Fibroblast of skin of right quadriceps (primary cell): ENCODE measurements at places on chromosomes 1 and 21.

GRCh38 chr1:156498432-156499193 lies 2.0 kb downstream of the MEF2D start:
- peak; percentile 39 for DNase-seq

- DNase-seq, result peak; percentile 68
Observed at GRCh38 chr1:228647523-228648444, 87.5 kb upstream of the RHOU start.

GRCh38 chr1:65469889-65470340 lies 49.4 kb downstream of the LEPR start:
- peak; percentile 70 for DNase-seq

DNA sequence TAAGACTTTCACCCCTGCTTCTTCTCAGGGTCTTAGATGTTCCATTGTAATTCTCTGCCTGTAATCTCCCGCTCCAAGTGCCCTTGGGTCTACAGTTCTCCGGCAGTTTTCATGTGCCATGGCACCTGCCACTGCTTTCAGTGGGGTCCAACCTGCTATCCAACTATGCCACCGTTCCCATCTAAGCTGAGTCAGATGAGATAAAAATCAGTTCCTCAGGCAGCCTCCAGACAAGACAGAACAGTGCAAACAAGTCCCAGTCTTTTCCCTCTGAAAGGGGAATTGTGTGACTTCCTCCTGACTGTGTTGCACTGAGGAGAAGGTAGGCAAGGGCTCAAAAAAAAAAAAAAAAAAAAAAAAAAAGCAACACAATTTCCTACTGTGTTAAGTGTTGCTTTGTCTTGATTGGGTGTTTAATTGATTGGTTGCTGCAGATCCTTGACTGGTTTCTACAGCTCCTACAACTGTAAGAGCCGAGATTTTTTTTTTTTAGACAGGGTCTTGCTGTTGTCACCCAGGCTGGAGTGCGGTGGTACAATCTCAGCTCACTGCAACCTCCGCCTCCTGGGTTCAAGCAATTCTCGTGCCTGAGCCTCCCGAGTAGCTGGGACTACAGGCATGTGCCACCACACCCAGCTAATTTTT lies 50.7 kb downstream of the EBNA1BP2 start:
- no peak for DNase-seq

DNA sequence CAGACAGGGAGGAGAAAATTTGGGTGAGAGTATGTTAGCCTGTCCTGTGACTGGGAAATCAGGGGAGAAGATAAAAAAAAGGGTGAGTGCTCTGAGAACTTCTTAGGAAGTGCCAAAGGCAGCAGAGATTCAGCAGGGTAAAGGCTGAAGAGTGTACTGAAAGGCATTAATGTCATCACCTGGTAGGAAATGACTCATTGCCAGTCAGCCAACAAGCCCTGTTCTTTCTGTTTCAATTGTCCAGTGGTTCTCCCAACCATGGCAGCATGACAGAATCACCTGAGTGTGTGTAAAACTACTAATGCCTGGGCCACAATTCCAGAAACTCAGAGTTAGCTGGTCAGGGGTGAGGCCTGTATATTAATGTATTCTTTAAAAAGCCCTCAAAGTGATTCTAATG lies 83.5 kb downstream of the INTS7 start:
- peak; percentile 22 for DNase-seq

- DNase-seq, result no peak
Observed at GRCh38 chr1:66475940-66476339, 58.0 kb upstream of the SGIP1 start.

DNA sequence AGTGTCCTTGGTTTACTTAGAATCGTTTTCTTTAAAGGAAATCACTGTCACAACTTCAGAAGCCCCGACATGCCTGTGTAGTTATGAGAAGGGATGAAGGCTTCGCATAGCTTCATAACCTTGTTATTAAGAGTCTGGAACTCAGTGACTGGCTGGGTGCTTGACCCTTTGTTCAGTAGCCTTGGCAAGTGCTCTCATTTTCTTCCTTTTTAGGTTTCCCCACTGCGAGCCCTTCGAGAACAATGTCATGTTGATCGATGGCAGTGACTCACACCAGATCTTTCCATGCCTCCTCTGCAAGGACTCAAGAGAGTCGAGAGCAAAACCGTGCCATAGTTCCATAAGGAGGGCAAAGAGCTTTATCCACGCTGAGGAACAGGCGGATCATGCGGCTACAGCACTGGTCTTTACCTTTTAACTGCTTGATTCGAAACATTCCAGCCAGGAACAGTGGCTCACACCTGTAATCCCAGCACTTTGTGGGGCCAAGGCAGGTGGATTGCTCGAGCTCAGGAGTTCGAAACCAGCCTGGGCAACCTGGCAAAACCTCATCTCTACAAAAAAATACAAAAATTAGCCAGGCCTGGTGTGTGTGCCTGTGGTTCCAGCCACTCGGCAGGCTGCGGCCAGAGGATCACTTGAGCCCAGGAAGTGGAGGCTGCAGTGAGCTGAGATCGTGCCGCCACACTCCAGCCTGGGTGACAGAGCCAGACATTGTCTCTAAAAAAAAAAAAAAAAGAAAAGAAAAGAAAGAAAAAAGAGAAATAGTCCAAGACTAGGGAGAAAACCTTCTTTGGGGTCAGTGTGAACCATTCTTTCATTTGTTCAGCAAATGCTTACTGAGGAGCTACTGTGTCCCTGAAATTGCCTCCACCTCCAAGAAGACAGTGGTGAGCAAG lies 95.4 kb upstream of the ERRFI1 start:
- peak; percentile 52 for DNase-seq

DNA sequence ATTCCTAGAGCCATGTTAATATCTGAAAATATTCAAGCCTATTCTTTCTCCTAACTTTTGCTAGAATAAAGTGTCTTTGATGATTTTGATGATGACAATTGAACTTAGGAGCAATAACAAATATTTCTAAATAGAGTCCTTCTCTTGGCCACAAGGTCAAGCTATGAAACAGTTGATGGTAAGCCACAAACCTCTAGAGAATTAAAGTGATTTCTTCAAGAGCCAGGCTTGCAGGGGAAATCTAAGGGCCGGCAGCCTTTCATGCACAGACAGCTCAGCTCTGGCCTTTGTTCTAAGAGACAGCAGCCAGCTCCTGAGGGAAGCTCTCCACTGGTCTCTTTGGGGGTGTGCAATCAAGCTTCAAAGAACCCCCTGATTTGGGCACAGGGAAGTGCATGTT lies 59.0 kb downstream of the SUSD4 start:
- DNase-seq, result peak; percentile 5

DNA sequence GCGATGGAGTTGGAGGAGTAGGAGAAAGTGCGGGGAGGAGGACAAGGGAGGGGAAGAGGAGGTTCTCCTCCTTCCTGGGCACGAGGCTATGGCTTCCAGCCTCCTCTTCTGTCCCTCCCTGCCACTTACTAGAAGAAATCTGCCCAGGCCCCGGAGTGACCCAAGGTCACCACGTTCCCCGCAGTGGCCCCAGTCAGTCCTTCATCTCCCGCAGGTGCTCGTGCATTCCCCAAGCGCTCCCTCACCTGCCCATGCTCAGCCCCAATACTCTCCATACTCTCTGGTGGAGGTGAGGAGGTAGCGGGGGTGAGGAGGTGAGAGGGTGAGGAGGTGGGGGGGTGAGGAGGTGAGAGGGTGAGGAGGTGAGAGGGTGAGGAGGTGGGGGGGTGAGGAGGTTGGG lies 85.4 kb downstream of the CCDC185 start:
- DNase-seq, result no peak

DNA sequence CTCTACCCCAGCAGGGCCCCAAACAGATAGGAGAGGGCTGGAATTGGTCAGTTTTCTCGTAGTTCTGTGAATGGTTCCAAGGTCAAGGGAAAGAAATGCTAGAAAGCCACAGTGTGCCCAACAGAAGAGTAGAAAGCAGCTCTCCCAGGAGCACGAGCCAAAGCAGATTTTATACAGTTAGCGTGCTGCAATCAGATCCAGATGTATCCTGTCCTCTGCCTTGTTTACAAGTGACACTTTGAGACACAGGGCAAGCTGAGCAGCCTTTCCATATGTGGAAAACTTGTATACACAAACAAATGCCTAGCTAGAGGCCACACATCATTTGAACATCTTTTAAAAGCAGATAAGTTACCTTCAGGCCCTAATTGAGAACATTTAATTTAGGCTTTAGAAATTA lies 6.5 kb downstream of the VAMP3 start:
- no peak for DNase-seq

DNA sequence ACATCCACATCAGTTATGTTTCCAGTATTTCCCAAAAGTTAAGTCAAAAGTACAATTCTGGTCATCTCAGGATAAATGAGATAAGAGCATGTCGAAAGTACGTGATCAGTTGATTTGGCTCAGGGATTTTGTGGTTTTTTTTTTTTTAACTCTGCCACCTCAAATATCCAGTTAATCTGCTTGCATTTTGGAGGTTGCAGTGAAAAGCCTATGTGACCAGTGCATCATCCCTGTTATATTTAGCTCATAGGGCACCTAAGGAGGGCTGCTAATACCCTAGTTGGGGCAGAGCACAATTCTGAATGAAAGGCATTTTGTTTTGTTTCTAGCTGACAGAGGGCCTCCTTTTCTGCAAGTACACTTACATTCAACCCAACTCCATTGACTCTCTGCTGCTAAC lies 31.7 kb upstream of the RGS16 start:
- no peak for DNase-seq

DNA sequence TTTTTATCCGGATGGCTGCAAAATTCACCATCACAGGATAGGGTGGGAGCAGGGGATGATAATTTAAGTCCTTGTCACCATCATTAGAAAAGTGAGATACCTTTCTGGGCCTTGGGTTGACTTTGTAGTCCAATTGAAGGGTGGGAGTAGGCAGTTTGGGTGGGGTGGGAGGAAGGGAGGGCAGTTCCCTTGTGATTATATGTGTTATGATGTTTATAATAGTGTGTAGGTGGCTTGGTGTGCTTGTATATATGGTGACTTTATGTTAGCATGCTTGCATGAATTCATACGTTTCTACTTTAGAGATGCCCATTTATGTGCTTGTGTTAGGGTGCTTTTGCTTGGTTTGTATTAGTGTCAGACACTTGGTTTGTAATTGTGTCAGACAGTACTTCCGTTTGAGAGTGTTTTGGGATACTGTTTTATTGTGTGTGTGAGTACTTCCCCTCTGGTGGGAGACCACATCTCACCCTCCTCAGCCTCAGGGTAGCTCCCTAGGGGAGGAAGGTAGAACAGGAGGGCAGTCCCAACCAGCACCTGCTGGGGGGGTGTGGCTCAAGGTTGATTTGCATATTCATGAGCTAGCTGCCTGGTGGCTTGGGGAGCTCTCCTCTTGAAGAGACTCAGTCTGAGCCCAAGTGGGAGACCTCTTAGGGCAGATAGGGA lies 6.3 kb upstream of the POU3F1 start:
- DNase-seq, result no peak

GRCh38 chr1:51242546-51242945 lies 6.5 kb downstream of the RNF11 start:
- DNase-seq, result no peak

DNA sequence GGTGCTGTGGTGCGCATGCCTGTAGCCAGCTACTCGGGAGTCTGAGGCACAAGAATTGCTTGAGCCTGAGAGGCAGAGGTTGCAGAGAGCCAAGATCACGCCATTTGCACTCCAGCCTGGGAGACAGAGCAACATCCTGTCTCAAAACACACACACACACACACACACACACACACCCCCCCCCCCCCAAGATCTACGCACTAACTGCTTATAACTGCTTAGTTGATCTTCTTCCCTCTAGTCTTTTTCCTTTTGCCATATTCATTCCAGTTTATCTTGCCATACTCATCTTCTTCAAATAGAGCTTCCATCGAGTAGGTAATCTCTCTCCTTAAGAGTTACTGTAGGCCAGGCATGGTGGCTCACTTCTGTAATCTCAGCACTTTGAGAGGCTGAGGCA lies 20.9 kb downstream of the EPB41 start:
- no peak for DNase-seq

- peak; percentile 13 for DNase-seq
Observed at GRCh38 chr1:27689423-27690173, 17.6 kb upstream of the IFI6 start.

GRCh38 chr1:210376836-210377372 lies 48.2 kb downstream of the HHAT start:
- peak; percentile 74 for DNase-seq

GRCh38 chr1:198493329-198493728 lies 47.2 kb downstream of the ATP6V1G3 start:
- peak; percentile 58 for DNase-seq

- no peak for DNase-seq
Observed at GRCh38 chr1:6473974-6474814, 8.2 kb upstream of the TNFRSF25 start.
